Anterior cingulate cortex (tissue), 58 donors: ENCODE measurements at places on chromosomes 11 and 22.

GRCh38 chr11:11464555-11464954 is 111.5 kb upstream of the CSNK2A3 start:
- no peak for DNase-seq

- DNase-seq = no peak
Measured at GRCh38 chr11:23310276-23310675, 450.0 kb upstream of the CCDC179 start.

- no peak for DNase-seq
Measured at GRCh38 chr11:61163714-61164605, 2.7 kb upstream of the VPS37C start.

DNA sequence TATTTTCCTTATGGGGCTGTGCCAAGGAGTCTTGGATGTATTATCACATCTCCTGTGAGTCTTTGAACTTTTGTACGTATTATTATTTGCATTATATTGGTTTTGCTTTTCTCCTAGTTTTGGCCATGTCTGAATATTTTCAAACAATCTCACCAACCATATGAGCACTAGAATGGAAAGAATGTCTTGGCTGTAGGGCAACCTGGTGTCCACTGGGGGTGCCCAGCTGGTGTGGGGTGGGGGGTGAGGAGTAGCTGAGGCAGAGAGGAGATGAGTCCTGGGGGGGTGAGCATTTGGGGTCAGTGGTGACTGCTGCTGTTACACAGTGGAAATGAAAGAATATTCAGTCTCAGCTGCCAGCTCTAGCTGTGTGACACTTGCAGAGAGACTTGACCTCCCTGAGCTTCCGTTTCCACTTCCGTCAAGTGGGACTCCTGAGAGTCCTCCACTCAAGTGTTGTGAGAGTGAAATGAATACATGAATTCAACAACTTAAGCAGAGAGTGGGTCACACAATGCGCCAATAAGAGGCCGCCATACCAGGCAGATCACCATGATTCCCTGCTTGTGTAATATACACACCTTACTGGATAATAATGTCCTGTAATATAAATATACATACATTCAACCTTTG is 12.7 kb upstream of the PVALB start:
- no peak for DNase-seq

DNA sequence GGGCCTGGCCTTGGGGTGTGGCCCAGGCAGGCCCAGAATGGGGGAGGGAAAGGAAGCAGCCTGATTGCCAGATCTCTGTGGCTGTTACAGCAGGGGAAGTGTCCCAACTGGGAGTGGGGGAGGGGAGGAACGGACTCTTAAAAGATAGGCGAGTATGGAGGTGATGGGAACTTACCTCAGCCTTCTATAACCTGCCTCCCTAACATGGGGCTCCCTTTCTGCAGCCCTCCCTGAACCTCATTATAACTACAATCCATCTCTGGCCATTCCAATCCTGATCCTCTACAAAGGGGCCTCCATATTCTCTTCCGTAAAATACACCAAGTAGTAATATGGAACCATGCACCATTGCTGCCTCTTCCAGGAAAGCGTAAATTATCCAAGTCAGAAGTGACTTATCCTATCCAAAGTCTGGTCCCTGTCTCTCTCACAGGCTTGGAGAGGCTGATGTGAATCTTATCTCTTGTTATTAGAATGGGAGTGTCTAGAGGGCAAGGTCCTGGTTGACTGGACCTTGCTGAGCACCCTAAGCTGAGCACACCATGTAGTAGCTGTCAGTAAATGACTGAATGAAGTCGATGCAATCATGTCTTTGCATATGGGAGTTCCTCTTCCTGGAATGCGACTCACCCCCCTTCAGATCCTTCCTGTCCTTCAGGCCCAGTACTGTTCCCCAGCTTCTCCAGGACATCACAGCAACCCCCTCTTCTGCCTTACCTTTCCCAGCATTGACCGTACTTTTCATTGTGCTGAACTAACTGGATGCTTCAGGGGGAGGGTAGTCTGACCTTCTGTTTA is 5.9 kb downstream of the RHOG start:
- no peak for DNase-seq

DNA sequence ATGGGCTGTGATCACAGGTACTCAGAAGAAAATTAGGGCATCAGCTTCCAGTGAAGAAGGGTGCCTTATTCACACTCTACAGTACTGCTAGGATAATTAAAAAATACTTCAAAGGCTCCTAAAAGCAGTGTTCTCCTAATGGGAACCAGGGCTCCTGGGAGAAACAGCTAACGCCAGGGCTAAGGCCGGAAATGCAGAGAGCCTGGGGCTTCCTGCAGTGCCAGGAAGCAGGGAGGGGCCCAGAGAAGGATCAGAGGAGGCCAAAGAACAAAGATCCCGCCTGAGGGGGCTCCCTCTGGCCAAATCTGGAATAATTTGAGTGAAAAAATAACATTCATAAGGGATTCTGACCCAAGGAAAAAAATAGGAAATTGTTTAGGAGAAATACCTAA is 27.5 kb downstream of the TOLLIP start:
- no peak for DNase-seq

- no peak for DNase-seq
Measured at GRCh38 chr11:57464539-57465181, 4.3 kb downstream of the RTN4RL2 start.

- no peak for DNase-seq
Measured at GRCh38 chr11:98531576-98531975, 489.2 kb upstream of the CNTN5 start.

GRCh38 chr11:57425565-57426438 is 1.1 kb downstream of the SLC43A3 start:
- DNase-seq = no peak

- DNase-seq = no peak
Measured at GRCh38 chr11:119486016-119486415, 63.0 kb upstream of the THY1 start.

DNA sequence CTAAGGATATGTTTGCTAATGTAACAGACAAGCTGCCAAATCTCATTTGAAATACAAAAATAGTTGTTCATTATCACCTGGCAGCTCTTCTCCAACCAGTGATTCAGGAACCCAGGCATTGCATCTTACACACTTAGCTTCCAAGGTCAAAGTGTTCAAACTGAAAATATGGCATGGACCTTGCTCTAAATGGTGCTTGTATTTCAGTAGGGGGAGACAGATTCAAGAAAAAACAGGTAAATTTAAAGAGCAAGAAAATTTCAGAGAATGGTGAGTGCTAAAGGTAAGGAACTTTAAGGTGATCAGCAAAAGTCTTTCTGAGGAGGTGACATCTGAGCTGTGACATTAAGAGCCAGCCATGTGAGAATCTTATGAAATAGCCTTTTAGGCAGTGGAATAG is 82.8 kb upstream of the E2F8 start:
- DNase-seq = no peak

GRCh38 chr11:72798361-72798760 is 4.5 kb upstream of the STARD10 start:
- DNase-seq = no peak

- no peak for DNase-seq
Measured at GRCh38 chr11:17353821-17354600, 2.4 kb downstream of the NCR3LG1 start.

DNA sequence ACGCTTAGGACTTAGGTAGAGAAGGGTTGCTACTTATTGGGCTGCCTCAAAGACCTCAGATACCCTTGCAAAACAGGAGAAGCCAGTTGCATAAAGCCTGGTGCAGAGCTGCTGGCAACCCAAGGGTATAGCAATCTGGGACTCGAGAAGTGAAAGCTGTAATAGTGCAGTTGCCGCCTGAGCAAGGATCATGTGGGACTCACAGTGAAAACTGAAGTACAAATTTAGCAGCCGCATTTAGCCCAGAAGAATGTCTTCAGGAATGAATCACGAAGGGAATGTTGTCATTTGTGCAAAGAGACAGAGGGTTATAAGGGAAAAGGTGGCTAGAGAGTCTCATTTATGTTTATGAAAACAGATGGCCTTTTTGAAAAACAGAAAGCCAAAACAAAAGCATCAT is 267.2 kb downstream of the TENM4 start:
- DNase-seq = peak; percentile 35

DNA sequence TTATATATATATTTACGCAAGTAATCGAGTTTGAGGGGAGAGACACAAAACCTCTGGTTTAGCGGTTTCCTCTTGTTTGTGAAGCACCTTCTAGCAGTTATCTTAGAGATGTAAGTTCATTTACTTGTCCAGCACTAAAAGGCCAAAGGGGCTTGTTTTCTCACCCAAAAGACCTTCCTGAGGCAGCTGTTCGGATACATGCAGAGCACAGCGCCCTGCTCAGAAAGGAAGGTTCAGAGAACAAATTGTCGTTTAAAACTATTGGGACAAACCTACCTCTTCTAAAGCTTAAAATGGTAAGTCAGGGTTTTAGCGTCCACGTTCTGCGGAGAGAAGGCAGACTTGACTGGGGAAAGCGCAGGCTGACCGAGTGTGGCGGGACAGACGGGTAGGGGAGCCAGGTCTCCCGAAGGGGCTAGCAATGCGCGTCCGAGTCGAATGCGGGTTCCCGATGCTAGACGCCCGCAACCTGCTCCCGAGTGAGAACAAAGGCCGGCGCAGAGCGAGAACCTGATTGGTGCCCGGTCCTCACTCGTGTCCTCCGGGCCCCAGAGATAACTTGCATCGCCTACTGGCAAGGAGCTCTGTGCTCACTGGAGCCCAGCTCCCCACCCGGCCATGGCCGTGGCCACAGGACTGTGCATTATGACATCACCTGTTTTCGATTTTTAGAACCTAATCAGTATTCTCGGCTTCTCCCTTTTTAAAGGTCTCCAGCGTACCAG is 1.0 kb upstream of the SESN3 start:
- DNase-seq = peak; percentile 75

DNA sequence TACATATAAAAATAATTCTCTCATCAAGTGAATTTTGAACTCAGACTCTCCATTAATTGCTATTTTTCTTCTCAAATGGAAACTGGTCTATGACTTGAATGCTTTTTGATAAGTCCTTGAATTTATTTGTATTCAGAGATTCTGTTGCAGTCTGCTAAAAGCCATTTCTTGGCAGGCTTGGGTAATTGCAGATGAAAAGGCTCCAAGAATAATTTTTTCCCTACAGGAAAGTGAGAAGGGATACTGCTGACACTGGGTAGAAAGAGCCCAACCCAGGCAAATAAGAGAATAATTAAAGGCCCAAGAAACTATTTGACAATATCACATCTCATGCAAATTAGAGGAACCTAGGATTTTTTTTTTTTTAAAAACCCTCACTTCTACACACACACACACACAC is 246.5 kb upstream of the DDI1 start:
- no peak for DNase-seq

DNA sequence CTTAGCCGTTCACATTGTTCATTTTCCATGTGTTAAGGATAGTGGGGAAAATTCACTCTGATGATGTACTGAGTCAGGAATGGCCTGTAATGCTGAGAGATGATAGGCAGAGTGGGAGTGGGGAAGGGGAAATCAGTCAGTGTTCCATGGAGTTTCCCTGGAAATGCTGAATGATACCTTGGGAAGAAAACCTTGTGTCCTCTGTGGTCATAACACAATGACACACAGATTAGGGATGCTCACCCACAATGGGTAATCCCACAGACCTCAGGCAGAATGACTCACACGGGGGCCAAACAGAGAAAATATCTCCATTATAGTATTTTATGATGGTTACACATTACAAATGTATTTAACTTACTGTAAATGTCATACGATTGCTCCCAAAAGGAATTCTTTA is 118.0 kb downstream of the SNX19 start:
- DNase-seq = no peak

DNA sequence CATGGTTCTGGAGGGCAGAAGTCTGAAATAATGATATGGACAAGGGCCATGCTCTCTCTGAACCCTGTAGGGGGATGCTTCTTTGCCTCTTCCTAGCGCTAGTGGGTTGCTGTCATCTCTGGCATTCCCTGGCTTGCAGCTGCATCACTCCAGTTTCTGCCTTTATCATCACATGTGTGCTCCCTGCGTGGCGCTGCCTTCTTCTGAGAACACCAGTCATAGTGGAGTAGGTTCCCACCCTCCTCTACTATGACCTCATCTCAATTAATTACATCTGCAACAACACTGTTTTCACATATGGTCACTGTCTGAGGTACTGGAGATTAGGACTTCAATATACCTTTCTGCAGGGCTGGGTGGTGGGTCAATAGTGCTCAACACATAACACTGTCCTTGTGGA is 402.3 kb upstream of the NARS2 start:
- DNase-seq = no peak

- no peak for DNase-seq
Measured at GRCh38 chr11:22539821-22540256, 85.8 kb downstream of the FANCF start.

- no peak for DNase-seq
Measured at GRCh38 chr22:22424210-22424800, 84.2 kb downstream of the ZNF280B start.

DNA sequence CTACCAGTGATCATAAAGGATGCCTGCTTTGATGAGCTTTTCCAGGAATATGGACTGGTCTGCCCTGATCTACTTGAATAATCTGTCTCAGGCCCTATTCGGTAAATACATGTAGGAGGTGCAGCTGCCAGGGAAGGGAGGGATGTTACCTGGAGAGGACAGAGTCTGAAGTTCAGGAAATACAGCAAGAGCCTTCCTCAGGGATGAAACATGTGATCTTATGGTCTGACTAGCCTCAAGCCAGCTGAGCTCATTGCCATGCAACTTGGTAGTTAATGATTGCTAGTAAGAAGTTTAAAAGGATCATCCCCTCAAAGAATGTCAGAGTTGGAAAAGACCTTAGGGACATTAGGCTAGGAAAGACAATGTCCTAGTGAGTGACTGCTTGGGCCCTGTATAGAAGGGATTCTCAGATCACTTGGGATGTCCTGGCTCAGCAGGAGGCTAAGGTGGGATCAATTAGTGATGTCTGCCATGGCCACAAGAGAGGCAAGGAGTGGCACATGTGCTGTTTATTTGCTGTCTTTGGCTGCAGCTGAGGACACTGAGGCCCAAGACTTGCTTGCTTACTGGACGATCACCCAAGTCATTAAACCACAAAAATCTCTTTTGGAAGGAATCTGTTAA is 18.5 kb downstream of the PTPRJ start:
- no peak for DNase-seq

GRCh38 chr11:132028380-132029240 is 658.2 kb downstream of the NTM start:
- no peak for DNase-seq

DNA sequence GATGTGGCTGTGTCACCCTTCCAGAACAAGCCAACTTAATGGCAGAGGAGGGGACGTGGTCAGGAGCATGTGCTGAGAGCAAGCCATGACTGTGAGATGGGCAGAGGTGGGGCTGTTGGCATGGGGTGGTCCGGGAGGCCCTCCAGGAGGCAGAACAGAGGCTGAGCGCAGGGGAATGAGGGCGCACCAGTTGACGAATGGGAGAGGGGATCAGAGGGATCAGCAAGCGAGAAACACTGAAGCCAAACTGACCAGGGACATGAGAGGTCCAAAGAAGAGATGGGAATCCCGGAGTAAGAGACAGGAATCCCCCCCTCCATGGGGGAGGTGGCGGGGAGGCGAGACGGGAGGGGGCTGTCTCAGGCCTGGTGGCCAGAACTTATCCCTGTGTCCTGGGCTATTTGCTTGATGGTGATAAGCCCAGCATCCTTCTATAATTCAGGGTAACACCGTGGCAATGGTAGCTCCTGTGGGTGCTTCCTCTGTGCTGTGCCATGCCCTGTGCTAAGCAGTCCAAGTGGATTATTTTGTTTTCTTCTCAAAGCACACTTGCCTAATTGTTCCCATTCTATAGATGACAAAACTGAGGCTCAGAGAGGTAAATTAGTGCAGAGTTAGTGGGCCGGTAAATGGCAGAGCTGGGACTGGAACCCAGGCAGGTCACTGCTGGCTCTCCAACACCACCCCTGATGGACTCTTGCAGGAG is 83.4 kb upstream of the SHISAL1 start:
- no peak for DNase-seq
